ENCODE measurements at places on chromosomes 7 and 10. TPM values are rescaled to one million over a fixed set of nuclear protein-coding genes. Genes with fewer than 3 reads are reported as not detected.

The ITIH5 gene
- not detected for total RNA-seq

The GRID2IP gene
- 0.12 TPM for total RNA-seq

The RBP4 gene
- total RNA-seq: not detected

The TFEC gene
- not detected for total RNA-seq

The HYAL4 gene
- total RNA-seq: not detected

The PDK4 gene
- not detected for total RNA-seq

The GIMAP1 gene
- total RNA-seq: 5.1 TPM

The CTTNBP2 gene
- total RNA-seq: not detected

The TRPV6 gene
- total RNA-seq: not detected

The HTR5A gene
- not detected for total RNA-seq

The C10orf53 gene
- not detected for total RNA-seq

The CYCS gene
- total RNA-seq: 224 TPM

The EZH2 gene
- 132 TPM for total RNA-seq

The TUBB8 gene
- not detected for total RNA-seq

GRCh38 chr10:35464825-35465456, 128.6 kb downstream of the CCNY start:
- DNase-seq: no peak

GRCh38 chr7:91251877-91252276, 12.4 kb upstream of the FZD1 start:
- no peak for DNase-seq

DNA sequence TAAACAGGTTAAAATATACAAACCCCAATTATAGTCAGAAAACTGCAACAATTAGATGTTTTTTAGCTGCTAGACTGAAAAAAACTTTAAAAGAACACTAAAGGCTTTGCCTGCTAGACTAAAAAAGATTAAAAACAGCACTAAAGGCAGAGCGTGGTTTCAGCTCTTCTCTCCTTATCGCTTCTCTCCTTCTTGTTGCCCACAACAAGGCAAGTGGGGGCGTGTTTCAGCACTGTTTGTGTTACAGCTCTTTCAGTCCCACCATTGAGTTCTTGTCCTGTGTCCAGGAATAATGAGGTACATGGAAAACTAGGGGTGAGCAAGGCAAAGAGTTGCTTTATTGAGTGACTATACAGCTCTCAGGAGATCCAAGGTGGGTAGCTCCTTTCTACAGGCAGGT, 112.3 kb downstream of the HPSE2 start:
- no peak for DNase-seq

GRCh38 chr7:101121991-101122932, 4.6 kb upstream of the SERPINE1 start:
- no peak for DNase-seq

DNA sequence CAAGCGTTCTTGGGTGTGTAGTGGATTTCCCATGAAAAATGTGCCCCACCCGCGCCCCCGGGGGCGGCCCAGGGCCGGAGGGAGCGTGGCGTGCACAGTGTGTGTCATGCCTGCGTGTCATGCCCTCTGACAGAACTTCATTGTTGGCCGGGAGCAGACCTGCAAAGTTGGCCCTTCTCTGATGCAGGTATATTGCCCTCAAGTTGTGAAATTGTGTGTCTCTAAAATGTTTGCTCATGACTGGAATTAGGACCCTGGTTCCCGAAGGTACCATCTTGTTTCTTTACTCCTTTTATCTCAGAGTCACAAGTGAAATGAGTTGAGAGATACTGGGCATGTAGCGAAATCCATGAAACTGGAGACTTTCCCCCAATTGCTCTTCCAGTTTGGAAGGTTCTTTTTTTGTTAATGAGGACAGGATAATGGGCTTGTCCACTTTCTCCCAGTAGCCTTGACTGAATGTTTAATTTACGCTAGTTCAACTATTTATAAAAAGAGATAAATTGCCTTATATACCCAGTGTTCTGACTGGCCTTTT, 26.2 kb downstream of the ADK start:
- DNase-seq: peak; percentile 56

DNA sequence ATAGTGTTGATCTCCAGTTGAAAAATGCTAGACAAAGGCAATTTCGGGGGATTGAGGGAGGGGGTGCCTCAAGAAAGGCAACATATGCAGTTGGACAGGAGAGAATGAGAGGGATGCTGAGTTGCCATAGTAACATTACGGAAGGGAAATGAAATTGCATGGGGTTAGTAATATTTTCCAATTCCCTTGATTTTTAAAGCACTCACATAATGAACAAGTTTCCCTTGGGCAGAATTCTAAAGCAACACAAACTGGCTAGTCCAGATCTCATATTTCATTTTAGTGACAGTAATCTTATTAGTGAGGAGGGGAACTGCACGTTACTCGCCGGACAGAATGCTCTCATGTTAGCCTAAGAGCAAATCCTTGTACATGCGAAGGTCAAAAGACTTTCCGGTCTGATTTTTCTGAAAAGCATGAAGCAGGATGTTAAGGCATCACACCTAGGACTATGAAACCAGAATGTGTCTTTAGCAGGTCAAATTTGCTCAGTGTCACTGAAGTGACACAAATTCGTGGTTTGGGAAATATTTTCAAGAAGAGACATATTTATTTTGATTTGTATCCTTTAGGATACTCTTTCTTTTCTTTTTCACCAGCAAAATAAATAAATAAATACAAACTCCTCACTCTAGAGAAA, 165.5 kb downstream of the ANK3 start:
- no peak for DNase-seq

GRCh38 chr7:14892961-14893360, 9.6 kb downstream of the DGKB start:
- no peak for DNase-seq

- no peak for DNase-seq
Measured at GRCh38 chr10:78945838-78946237, 122.9 kb upstream of the ZMIZ1 start.

DNA sequence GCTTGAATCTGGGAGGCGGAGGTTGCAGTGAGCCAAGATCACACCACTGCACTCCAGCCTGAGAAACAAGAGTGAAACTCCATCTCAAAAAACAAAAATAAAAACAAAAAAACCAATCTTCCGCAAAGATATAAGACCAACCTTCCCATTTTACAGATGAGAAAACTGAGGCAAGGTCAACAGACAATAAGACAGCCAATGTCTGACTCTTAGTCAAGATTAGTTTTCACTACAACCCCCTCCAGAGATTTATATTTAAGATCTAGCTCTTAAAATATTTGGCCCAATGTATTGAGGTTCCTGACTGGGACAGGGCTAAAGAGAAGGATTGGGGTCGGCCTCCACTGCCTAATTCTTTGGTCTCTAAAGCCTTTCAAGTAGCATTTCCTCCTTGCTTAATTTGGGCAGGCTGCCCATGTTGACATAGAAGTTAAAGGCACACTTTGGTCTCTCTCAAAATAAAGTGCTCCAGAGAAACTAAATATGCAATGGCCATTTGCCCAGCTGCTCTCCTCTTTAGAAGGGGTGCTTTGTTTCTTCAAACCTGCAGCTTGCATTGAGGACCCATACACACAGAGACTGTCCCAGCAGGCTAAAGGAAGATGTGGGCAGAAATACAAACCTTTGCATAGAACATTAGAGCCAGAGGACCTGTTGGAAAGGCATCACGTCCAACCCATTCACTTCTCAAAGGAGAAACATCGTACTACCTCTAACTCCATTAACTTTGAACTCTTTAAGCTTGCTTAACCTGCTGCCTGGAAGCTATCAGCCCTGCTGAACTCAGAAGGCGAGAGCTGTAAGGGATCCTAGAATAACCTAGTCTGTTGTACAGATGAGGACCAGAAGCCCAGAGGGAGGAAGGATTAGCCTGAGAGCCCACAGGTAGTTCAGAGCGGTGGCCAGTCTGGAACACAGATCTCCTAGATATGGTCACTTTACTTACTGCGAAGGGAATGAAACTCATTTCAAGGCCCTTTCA, 3.9 kb downstream of the TECTB start:
- no peak for DNase-seq

GRCh38 chr10:129744134-129745111, 219.7 kb downstream of the EBF3 start:
- DNase-seq: no peak

DNA sequence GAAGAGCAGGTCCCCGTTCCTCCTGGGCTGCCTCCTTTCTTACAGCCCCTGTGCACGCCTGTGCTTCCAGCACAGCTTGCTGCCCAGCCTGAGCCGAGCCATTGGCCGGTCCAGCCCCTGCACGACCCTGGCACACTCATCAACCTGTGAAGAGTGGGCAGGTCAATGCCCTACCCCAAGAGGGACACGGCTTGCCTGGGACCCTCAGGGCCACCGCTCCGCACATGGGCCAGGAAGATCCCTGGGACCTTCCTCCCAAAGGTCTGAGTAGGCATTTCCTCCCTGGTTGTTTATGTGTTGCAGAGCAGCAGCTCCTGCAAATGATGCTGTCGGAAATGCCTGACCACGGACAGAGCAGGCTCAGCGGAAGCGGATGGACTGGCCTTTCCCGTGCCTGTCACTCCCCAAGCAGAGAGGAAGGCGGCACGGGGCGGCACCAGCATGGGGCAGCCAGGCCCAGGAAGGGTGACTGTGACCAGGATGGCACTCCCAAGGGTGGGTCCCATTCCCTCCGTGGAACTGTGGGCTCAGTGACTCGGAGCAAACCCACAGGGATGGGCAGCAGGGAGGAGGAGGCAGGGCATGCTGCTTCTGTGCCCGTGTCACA, 252.5 kb downstream of the TNS3 start:
- DNase-seq: no peak

GRCh38 chr10:60155099-60155877, 234.4 kb downstream of the ANK3 start:
- no peak for DNase-seq

- DNase-seq: no peak
Measured at GRCh38 chr7:113664867-113665266, 253.9 kb downstream of the PPP1R3A start.

DNA sequence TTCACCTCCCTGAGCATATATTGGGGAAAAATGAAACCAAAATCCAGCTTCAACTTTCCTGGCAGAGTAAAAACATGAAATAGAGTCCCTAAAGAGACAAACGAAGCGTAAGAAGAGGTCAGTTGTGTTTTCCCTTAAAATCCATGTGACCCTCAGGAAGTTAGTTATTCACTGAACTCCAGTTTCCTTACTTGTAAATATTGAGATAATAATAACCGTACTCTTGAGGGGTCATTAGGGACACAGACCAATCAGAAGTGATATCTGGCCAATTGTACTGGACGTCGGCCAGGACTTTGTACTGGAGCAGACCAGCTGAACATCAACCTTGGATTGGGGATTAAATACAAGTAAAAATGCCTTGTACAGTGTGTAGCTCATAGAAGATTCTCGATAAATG, 167.0 kb downstream of the GATA3 start:
- no peak for DNase-seq

- no peak for DNase-seq
Measured at GRCh38 chr7:109154748-109155147, 585.1 kb downstream of the DNAJB9 start.

- DNase-seq: no peak
Measured at GRCh38 chr10:481628-482027, 207.8 kb downstream of the DIP2C start.

- DNase-seq: no peak
Measured at GRCh38 chr10:5575482-5576153, 50.9 kb downstream of the CALML3 start.

DNA sequence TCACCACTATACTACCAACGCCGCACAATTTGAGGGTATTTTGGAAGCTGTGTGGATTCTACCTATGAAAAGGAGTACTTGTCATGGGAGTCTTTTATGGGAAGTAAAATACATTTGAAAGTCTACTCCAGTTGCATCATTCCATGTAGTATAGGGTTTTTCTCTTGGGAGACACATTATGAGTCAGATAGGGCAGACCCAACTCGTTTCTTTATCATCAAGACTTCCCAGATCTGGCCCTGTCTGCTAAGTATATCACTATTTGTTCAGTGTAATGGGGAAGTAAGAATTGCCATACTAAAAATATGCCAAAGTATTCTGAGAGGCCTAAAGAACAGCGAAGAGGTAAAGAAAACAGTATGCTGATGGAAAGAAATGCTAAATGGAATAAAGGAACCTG, 144.2 kb downstream of the SPAG6 start:
- DNase-seq: no peak

GRCh38 chr10:110758898-110759297, 112.8 kb upstream of the PDCD4 start:
- no peak for DNase-seq

GRCh38 chr10:100811752-100812750, 66.7 kb downstream of the PAX2 start:
- DNase-seq: no peak

- no peak for DNase-seq
Measured at GRCh38 chr7:94656658-94656924, 658 bp upstream of the SGCE start.

- no peak for DNase-seq
Measured at GRCh38 chr10:112587729-112588128, 140.7 kb downstream of the VTI1A start.

DNA sequence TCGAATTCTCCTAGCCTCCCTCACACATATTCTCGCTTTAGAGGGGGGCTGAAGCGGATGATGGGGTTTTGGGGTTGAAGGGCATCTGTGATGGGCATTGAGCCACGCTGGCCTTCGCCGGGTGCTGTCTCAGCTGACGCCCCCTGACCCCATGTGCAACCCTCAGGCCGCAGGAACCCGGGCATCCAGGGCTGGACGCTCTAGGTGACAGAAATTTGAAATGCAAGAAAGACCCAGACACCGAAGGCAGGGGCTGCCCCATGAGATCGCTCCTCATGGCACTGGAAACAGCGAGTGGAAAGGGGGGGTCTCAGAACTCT, 664 bp upstream of the C10orf88 start:
- DNase-seq: no peak

- DNase-seq: no peak
Measured at GRCh38 chr10:75209086-75209920, 1.3 kb upstream of the VDAC2 start.

GRCh38 chr7:105664816-105665525, 83.7 kb upstream of the EFCAB10 start:
- no peak for DNase-seq

DNA sequence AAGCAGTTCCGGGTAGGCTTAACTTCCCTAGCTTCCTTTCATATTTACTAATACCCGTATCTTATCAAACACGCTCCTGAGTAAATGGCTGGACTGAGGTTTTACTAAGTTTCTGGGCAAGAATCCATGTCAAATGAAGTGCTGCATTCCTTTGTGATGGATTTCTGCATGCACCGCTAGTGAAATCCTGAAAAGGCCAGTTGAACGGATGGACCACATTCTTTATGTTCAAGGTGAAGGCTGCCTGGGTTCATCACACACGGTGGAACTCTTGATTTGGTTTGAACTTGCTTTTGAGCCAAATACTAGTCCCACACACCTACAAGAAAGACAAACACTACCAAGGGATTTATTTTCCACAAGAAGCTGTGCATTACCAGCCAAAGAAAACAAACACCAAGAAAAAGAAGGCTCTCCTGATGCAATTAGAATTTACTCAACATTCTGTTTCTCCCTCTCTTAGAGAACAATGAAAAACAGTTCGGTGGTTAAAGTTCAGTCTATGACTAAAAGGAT, 255.0 kb upstream of the SEMA3C start:
- no peak for DNase-seq

- DNase-seq: no peak
Measured at GRCh38 chr7:105875505-105875904, 894 bp downstream of the ATXN7L1 start.
